Hypothalamus (tissue), 51 donors: ENCODE measurements at places on chromosomes 3 and 15.

GRCh38 chr15:63911160-63911559, 77.4 kb upstream of the HERC1 start:
- no peak for DNase-seq

DNA sequence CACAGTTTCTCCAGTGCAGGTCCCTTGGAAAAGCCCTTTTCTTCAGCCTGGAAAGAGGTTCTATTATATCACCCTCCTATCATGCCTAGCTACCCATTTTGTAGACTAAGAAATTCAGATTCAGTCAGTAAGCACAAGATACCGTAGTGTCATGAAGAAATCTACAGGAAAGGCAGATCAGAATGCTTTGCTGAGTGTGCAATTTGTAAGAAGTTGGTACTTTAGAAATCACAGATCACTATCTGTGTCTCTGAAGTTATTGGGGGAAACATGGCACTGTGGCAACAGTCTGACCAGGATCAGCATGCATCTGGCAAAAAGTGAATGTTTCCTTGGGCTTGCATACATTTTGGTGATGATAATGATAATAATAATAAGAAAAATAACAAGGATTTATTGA, 531.8 kb downstream of the EPHB1 start:
- no peak for DNase-seq

- no peak for DNase-seq
Measured at GRCh38 chr3:134749802-134750553, 45.1 kb upstream of the EPHB1 start.

DNA sequence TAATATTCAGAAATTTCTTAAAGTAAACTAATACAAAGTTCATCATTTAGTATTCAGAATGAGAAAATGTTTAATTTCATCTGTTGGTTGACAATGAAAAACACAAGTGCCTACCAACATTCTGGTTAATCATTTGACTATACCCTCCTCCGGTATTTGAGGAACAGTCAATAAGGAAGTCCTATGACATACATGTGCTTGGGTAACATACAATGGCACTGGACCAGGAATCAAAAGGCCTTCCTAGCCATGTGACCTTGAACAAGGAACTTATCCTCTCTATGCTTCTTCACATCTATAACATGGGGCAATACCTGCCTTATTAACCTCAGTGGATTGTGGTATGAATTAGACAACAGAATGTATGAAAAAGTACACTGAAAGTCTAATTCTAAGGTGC, 65.8 kb downstream of the ZNF280D start:
- DNase-seq = no peak

- no peak for DNase-seq
Measured at GRCh38 chr15:95549168-95549738, 781.2 kb upstream of the NR2F2 start.

GRCh38 chr3:45105855-45106671, 40.1 kb downstream of the CDCP1 start:
- DNase-seq = no peak
